ENCODE measurements at places on chromosomes 7 and 10.

DNA sequence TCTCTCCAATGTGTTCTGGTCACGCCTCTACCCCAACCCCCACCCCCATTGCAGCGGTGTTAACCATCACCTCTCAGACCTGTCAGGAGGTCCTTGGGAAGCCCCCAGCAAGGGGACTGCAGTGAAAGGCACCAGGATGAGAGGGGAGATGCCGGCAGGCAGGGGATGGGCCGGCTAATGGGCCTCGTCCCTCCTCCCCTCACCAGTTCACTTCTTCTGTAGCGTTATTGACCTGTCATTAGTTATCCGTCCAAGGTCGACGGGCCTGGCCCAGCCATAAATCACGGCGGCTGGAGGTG lies 18.8 kb downstream of the POLL start:
- DNase-seq, result no peak

DNA sequence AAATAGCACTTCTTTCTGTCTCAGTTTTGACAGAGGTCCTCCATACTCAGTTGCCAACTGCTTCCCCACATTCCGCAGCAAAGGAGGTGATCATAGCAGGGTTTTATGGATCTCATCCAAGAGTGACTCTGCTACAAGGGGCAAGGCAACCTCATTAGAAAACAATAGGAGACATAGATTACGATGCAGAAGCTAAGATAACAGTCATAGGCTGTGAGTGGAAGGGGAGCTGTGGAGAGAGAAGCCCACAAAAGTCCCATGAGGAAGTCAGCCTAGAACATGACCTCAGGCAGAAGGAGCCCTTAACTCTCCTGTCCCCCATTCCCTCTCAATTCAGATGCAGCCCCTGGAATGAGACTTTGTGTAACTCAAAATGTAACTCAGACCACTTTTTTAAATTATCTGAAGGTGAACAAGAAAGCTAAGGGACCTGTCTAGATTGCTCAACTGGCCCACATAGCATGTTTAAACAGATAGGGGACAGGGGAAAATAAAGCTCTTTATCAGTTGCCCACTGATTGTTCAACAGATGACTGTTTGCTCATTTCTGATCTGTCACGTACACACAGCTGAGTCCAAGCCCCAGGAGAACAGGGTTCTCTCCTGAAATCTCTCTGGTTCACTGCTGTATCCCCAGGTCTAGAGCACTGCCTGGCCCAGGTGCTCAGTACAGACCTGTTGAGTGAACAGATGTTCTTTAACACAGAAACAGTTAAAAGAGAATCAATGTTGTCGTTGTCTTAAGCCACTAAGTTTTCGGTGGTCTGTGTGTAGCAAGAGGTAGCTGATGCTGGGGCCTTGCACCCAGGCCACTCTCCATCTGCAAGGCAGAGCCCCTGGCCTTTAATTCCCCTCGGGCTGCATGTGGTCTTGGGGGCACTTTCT lies 1.5 kb upstream of the NCOA4 start:
- DNase-seq, result no peak

DNA sequence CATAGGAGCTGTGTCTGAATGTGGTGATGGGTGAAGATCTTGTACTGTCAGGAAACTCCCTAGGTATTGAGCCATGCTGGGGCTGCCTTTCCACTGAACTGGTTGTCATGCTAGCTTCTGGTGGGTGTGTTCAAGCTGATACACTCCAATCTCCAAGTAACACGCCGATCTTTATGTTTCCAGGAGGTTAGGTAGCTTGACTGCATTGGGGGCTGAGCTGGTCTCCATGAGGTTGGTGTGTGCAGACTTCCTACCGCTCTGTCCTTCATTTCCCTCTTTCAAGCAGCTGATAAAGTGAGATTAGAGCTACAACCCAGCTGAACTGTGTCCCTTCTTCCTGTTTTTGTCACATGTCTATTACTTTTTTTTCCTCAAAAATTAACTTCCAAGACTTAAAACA lies 265.5 kb downstream of the ANKRD30A start:
- no peak for DNase-seq

- no peak for DNase-seq
Observed at GRCh38 chr7:11217848-11218565, 244.3 kb downstream of the PHF14 start.

GRCh38 chr10:76336213-76336963 lies 905.0 kb downstream of the LRMDA start:
- no peak for DNase-seq

- DNase-seq, result no peak
Observed at GRCh38 chr7:84187087-84187805, 7.3 kb downstream of the SEMA3A start.

- DNase-seq, result no peak
Observed at GRCh38 chr10:10533437-10533836, 484.2 kb upstream of the CELF2 start.

- DNase-seq, result no peak
Observed at GRCh38 chr7:141444961-141445360, 106.2 kb upstream of the AGK start.

- DNase-seq, result no peak
Observed at GRCh38 chr10:88205842-88206446, 342.5 kb downstream of the PTEN start.
